Fibroblast of the aortic adventitia (primary cell): ENCODE measurements at places on chromosomes 2 and 18. TPM values are rescaled to one million over a fixed set of nuclear protein-coding genes. Genes with fewer than 3 reads are reported as not detected.

AAMP gene
- 64.4 and 262 TPM in 2 replicates for total RNA-seq

PLEKHM3 gene
- total RNA-seq = 5.0 and 15.1 TPM in 2 replicates

FSHR gene
- not detected in 2 replicates for total RNA-seq

CROCC2 gene
- total RNA-seq = under 0.01 and 0.41 TPM in 2 replicates

HS1BP3 gene
- 23.0 and 28.4 TPM in 2 replicates for total RNA-seq

GALNT3 gene
- 0.49 and 3.1 TPM in 2 replicates for total RNA-seq

TIMM21 gene
- 6.5 and 34.5 TPM in 2 replicates for total RNA-seq

ALPG gene
- not detected in 2 replicates for total RNA-seq

ALKAL2 gene
- total RNA-seq = 1.3 TPM in 1 of 2 replicates, not detected in the other

DNA sequence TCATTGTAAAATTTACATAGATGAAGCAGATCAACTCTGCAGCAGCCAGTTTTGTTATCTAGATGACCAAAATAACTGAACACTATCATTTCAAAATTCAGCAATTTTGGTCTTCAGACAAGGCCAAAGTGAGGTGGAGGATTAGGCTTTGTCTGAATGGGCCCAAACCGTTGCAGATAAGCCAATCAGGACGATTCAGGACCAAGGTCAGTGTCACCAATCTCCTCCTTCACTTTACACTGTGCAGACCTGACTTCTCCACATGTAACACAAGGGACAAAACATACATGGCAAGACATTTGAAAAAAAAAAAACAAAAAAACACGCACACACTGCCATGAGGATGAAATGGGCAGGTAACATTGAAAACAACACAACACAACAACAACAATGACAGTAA lies 211.2 kb downstream of the NAPG start:
- DNase-seq = no peak

- no peak for DNase-seq
These were observed 360.0 kb upstream of the KCNJ3 start for GRCh38 chr2:154338352-154338967.

GRCh38 chr2:138210487-138210886 lies 246.2 kb downstream of the HNMT start:
- no peak for DNase-seq

GRCh38 chr2:236196366-236196765 lies 28.2 kb upstream of the GBX2 start:
- DNase-seq = no peak

GRCh38 chr2:148162871-148163270 lies 142.0 kb downstream of the MBD5 start:
- DNase-seq = peak; percentile 2

- DNase-seq = no peak
These were observed 23.7 kb downstream of the PLEK start for GRCh38 chr2:68388772-68389171.

DNA sequence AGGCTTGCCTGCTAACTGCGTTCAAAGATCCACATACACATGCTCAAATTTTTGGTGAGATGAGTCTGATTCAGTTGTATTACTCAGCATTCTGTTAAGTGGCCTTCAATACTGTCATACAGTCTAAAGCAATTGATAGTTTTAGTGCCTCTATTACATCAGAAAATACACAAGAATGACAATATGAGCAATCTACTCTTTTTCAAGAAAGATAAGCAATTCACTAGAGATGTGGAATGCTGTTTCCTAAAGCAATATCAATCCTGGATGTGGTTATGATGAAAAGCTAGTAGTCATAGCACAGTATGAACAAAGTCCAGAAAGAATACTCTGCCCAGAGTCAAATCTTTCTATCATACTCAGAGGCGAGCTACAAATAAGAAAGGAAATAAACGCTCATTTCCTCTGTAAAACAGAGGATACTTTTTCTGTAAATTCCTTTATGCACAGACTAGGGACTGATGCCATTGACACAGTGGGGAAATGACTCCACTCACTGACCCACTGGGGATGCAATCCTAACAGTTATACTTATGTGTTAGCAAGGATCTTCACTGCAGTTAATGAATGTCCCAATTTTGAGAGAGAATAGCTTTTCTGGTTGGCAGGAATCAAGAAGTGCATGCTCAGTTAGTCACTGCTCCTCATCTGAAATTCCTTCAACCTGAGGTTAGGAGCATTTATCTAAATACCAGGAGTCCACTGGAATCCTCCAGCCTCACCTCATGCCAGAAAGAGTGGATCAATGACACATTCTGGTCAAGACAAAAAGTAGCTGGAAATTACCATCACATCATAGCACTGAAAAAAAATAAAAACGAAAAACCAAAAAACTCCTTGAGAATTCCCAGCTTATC lies 83.3 kb downstream of the PDE11A start:
- peak; percentile 16 for DNase-seq

DNA sequence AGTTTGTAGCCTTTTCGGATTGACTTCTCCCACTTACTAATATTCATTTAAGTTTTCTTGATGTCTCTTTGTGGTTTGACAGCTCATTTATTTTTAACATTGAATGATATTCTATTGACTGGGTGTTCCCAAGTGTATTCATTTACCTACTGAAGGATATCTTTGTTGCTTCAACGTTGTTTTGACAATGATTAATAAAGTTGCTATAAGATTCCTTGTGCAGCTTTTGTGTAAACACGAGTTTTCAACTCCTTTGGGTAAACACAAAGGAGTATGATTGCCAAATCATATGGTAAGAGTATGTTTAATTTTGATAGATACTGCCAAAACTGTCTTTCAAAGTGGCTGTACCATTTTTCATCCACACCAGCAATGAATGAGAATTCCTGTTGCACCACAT lies 1200.9 kb downstream of the DSC3 start:
- no peak for DNase-seq

DNA sequence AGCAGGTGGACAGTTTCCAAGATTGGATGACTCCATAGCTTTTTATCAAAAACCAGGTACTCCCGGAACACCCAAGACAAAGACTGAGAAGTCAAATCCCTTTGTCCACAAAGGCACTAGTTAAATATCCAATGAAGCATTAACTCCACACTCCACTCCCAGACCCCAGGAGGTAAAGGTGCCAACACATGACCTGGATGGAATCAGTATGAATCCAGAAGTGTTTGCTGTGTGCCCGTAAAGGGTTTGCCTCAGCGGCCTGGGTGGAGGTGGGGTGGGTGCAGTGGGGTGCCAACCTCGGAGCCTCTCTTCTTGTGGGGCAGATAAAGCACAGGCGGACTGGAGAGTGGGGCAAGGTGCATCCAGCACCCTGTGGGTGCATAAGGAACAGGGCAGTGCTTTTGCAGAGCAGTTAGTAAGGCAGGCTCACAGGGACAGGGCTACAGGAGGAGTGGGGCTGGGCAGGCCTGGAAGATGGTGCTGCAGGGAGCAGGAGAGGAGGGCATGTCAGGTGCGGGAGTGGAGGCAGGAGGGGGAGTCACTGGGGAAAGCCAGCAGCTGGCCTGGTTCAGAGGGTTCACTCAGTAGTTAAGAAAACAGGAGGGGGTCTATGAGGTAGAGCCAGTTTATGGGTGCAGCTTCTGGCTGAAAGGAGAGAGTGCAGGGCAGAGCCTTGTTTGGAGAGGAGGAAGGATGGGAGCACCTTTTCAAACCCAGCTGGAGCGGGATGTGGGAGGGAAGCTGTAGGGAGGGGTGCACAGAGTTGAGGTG lies 208.4 kb upstream of the SMAD2 start:
- no peak for DNase-seq

DNA sequence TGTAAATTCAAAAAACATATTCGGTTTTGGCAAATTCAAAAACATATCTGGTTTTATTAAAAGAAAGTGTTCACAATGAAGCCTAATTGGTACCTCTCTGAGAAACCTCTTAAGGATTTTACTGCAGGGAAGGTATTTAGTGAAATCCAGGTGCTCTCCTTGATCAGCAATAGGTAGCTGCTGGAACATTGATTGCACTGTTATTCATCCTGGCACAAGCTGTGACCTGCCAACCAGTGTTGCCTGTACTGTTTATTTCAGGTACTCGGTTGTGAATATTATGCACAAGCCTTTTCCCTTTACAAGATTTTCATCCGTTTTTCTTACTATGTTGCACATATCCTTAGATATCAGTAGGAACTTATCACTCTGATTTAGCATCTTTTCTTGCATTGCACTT lies 155.8 kb upstream of the ZEB2 start:
- DNase-seq = no peak

- DNase-seq = no peak
These were observed 572.7 kb upstream of the SALL3 start for GRCh38 chr18:78406743-78407465.

GRCh38 chr2:159953136-159953823 lies 109.1 kb downstream of the PLA2R1 start:
- DNase-seq = no peak

DNA sequence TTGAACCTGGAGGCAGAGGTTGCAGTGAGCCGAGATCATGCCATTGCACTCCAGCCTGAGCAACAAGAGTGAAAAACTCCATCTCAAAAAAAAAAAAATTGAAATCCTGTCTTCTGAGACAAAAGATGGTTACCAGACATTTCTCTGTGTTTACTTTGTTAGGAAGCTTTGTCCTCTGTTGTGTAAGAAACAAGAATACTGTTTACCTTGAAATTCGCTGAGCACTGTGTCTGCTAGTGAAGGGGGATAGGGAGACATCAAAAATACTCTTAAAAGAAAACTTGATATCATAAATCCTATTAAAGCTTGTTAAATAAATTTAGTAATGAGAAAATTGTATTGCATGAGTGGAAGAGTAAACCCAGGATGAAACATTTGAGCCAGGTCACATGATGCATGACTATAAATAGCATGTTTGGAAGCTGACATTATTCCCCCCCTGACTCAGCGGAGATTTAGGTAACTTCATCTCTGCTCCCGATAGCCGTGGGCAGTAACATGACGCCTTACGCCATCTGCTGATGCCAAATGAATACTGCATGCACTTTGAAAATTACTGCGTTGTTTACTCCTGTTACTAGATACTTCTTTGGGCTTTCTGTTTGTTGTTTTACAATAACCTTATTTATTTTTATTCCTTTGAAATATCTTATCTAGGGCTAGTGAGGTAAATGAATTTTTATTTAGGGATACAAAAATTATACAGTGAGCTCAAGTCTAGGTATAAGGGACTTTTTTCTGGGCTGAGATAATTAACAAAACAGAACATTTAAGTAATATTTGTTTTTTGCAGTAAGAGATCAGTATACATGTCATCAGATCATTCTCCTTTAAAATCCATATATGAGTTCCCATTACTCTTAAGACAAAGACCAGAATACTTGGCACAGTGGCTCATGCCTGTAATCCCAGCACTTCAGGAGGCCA lies 134.9 kb downstream of the MAP3K20 start:
- peak; percentile 98 for DNase-seq

GRCh38 chr2:2647141-2647541 lies 316.1 kb upstream of the MYT1L start:
- DNase-seq = no peak

DNA sequence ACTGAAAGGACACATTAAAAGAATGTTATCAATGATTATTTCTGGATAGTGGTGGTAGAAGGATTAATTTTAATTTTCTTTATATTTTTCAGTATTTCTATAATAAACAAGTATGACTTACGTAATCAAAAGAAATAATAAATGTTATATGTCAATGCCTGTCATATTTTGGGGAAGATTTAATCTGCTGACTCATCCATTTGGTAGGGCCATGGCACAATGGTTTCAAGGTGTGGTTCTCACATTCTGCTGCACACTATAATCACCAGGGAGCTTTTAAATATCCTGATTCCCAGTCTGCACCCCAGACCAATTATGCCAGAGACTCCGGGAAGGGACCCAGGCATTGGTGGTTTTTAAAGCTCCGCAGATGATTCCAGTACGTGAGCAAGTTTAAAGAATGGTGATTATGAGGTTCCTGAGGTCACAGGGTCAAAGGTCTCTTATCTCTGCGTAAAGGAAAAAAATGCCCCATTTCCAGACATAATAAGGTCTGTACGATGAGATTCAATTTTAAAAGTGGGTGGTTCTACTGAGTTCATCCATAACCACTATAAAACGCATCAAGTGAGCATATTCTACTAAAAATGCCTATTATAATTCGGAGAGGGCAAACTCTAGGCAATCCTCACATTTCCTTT lies 27.2 kb downstream of the WIPF1 start:
- DNase-seq = no peak

DNA sequence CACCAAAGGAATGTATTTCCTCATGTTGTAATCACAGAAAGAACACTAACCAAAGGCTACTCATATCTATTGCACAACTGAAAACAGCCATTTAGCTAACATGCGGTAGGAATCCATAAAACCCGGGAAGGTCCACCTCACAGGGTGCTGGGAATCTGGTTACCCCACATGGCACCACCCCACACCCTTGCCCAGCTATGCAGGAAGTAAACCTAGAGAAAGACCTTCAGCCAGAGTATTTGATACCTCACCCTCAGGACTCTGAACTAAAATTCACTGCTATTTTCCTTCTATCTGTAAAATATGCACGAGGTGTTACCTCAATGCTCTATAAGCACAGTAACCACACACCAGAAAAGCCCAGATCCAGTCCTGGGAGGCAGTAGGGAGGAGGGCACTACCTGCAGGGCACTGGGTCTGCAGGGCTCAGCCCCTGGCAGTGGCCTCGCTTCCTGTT lies 45.8 kb downstream of the PTPN2 start:
- DNase-seq = peak; percentile 92

DNA sequence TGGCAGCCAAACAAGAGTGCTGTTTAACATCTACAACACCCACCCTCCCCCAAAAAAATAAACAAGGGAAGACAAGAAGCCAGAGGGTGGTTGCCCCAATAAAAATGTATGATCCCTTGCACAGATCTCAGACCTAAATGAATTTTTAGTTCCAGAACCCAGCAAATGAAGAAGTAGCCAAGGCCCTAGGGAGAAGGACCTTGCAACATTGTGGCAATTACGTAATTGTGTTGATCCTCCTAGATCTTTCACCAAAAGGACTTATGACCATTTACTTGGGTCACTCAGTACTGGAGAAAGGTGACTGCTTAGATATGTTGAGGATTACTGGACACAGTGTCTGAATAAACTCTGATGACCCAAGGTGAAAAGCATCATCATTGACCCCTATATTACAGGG lies 1393.8 kb downstream of the LRP1B start:
- DNase-seq = no peak

DNA sequence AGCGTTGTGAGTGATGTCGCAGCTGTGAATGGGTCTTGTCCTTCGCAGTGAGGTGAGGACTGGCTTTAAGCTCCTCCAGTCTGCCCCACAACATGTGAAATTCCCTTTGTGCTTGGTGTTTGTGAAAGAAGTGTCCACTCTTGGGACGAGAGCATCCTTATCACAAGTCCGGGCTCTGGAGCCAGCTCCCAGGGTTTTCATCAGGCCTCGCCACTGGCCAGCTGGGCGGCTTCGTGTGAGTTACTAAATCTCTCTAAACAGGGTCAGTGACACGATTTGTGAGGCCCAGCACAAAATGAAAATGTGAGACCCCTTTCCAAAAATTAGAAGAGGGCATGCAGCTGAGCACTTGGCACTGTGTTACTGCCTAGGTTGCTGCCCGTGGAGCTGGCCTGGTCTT lies 115.9 kb downstream of the VAPA start:
- DNase-seq = no peak

GRCh38 chr2:62231541-62231940 lies 35.6 kb downstream of the B3GNT2 start:
- no peak for DNase-seq
